ENCODE measurements at places on chromosomes 2 and 18.

DNA sequence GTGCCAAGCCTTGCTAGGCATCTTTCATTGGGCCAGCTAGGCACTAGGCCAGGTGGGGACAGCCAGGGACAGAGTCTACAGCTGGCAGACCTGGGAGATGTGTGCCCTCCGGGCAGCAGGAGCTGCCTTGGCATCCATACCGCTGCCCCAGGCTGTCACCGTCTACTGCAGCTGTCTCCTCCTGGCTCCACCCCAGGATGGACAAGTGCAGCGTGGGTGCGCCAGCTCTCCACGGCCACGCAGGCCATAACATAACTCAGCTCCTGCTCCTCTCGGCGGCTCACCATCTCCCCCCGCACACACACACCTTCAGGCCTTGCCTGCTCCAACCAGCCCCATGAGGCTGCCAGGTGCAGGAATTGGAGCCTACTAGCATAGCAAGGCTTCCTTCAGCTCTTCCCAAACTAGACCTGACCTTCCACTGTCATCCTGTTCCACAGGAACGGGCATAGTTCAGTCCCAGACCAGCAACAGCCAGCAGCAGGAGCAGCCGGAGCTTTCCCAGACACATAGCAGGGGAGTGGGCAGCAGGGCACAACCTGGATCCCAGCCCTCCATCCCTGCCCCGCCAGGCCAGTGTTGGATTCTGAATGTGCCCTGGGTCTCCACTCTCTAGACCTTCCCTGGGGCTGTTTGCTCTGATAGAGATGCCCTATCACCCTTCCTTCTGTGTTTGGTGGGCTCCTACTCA lies 2.5 kb upstream of the ADRA2B start:
- no peak for ATAC-seq

DNA sequence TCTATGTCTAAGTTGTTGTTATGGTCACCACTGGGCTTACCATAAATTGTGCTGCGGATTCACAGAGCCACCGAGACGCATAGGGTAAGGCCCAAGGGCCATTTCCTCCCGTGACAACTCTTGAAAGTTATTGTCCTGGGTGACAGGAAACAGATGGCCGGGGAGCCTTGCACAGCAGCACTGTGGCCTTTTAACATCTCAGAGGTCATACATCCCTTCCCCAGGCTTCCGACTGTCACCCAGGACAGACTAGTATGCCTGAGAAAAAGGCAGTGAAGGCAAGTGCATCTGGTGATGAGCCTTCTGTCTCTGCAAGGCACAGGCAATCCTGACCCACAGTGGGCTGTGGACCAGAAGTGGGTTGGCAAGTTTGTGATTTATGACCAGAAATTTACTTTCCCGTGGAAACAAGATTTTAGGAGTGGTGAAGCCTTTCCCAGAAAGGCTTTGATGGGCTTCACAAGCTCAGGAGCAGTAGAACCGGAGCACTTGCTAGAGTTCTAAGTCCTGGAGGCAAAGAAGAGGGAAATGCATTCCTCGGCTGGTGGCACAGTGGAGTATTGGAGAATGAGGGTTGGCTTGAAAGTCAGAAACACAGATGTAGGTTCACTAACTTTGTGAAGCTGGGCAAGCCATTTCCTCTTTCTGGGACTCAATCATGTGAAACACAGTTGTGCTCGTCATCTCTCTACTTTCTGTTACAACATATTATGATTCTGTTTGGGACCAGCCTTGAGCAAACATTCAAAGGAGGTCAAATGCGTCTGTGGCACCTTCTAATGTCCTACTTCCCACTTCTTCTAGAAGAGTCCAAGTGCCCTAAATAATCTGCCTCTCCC lies 2.0 kb upstream of the CAPN14 start:
- ATAC-seq, result peak; percentile 41

DNA sequence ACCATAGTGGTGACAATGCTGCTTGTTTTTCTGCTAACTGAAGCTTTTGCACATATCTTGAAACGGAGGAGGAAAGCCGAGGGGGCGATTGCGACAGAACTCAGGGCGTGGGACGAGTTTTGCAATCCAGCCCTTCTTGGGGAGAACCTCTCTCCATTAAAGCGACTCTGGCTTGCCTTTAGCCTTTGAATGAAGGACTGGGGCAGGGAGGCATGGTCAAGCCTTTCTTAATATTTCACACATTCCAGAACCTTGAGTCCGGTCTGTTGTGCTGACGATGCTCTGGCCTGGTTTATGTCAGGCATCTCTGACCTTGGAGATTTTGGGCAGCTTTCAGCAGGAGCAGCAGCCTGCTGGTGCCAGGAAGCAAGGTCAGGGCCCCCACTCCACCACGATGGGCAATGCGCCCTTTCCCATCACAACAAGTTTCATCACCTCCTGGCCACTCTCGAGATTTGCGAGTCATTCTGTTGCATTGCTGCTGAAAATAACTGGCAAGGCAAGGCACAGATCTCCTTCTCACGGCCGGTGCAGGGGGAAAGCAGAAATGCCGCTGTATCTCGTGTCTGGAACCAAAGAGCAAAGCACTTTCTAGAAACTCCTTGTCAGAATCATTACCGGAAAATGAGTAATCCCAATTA lies 10.8 kb downstream of the EMILIN2 start:
- ATAC-seq, result no peak

- ATAC-seq, result no peak
Observed at GRCh38 chr2:7429733-7430132, 512.5 kb downstream of the RNF144A start.

- ATAC-seq, result no peak
Observed at GRCh38 chr2:58106896-58107295, 60.3 kb downstream of the VRK2 start.

DNA sequence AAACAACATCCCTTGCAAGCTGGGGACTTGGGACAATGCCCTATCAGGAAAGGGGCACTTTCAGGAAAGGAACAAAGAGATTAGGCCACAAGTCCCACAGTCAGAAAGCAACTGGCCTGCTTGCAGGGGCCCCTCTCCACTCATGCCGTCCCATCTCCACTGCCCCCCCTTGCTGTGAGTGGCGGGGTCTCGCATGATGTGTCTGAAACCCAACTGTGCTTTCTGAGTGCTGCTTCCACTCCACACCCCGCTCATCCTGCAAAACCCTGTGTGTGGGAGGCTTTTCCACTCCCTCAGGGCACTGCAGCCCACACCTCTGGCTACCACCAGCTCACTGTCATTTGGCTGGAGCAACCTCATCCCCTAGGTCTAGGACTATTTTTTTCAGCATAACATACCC lies 7.9 kb downstream of the HS6ST1 start:
- no peak for ATAC-seq

DNA sequence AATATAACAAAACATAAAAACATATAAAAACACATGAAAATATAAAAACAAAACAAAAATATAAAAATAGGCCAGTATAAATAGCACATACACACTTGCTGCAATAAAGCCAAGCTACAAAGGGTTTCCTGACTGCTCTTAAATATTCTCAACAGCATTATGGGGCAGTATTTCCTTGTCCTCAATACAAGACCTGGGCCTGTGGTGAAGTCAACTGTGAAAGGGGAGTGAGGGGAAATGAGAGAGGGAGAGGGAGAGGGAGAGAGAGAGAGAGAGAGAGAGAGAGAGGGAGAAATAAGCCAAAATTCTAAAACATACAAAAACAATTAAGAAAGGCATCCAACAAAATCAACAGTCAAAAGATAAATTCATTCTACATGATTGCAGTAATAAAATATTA lies 82.6 kb upstream of the NEDD4L start:
- no peak for ATAC-seq

DNA sequence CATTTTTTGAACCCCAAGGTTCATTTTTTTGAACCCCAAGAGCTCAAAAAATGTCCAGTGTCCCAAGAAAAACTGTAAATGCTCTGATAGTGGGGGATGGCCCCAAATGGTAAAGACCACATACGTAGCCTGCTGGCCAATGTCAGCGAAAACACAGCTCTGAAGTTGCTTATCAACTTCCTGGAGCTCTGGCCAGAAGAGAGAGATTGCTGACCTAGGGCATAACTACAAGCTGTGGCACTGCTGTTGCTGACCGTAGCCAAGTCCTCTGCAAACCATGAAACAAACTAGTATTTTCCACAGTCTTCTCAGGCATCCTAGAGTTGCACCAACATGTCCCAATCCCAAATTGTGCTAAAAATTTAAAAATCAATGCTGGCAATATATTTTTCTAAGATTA lies 50.9 kb downstream of the REEP1 start:
- ATAC-seq, result no peak

GRCh38 chr2:67566285-67566684 lies 169.2 kb downstream of the ETAA1 start:
- ATAC-seq, result no peak

DNA sequence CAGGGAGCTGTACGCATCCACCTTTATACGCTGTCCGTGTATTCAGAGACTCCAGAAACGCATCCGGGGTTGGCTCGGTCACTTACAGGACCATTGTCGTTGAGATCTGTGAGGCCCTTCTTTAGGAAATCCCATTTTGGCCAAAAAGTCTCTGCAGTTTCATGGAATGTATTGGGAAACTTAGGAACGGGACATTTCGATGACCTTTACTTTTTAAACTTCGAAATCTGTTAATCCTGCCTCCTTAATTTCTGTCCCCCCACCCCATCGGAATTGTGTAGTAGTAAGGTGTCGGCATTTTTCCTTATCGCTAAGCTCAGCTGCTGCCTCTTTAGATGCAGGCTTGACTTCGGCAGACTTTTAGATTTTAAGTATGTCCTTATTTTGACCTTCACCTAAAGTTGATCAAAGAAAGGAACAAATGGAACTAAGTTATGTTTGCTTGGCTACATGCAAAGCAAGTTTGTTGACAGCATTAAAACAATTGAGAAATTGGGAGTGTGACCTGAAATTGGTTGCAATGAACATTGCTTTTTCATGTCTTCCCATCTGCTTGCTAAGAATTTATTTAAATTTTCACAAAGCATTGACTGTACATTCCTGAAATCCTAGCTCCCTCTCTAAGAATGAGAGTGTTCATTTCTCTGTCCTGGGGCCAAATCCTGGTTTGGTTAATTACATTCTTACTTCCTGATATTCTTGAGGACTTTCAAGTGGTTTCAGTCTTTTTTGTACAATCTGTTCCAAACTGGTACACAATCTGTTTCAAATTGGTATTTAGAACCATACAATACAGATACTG lies 884 bp upstream of the RAPH1 start:
- ATAC-seq, result no peak

DNA sequence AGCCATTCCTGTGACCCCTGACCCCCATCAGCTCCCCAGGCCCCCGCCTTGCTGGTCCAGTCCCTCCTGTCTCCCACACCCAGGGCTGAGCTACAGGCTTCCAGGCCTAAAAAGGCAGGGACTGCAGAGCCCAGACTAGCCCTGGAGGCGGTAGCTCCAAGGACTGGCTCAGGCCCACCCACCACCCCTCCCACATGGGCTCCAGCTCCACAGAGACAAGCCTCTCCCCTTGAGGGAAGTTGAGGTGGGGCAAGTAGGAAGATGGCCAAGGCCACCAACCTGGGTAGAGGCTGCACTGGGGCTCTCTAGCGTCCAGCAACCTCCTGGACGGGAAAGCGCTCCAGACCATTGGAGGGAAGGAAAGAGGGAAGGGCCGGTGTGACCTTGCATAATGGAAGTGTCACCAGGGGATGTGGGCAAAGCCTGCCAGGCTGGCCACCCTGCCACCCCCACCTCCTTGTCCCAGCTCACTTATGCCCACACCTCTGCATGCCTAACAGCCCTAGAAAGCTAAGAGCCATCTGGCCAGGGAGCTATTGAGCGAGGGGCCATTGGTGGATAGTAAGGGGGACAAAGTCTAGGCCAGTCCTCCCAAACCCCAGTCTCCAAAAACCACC lies 63.1 kb downstream of the TNS1 start:
- ATAC-seq, result no peak

DNA sequence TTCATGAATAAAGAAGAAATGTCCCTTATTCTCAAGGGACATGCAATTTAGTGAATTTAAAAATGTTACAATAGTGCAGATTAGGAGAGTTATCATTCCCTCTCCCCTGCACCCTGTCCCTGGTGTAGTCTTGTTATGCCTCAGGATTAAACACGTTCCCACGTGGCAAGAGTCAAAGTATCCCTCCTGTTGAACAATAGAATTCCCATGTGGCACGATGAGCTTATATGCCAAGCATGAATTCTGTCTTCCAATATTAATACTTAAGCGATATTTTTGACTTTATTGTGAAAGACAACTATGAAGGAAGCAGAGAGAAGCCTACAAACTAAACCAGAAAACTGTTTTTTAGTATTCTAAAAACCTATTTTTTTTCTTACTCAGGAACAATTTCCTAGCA lies 36.7 kb upstream of the SPAG16 start:
- no peak for ATAC-seq

DNA sequence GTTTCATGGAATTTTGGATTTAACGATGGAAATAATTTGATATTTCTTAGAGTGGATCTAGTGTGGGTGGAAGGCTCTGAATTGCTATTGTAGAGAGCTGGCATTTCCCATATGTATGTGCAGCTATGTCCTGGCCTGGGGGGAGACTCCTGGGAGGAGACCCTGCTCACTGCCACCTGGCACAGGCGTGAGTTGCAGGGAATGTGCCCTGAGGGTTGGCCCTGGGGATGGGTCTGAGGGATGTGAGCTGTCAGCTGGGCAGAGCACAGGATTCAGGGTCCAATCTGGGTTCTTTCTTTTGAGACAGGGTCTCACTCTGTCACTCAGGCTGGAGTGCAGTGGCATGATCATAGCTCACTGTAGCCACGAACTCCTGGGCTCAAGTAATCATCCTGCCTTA lies 120.2 kb downstream of the CLIP4 start:
- no peak for ATAC-seq

- no peak for ATAC-seq
Observed at GRCh38 chr2:169862816-169863215, 35.6 kb downstream of the UBR3 start.

DNA sequence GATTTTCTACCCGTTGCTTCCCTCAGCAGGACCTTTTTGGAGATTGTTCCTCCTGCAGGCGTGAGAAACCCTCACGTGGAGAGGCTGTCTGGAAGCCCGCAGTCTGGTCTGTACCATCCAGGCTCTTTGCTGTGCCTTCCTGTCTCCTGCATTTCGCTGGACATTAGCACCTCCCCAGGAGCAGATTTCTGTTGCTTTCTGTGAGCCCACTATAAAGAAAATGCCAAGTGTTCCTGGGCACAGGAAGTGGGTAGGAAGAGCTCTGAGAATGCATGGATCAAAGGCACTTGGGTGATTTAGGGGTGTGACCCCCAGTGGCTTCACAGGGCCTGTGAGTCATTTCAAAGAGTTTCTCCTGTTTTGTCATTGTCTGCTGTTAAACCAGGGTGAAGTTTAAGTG lies 27.3 kb downstream of the SPTBN1 start:
- no peak for ATAC-seq

- no peak for ATAC-seq
Observed at GRCh38 chr18:10067670-10068659, 154.1 kb downstream of the VAPA start.

DNA sequence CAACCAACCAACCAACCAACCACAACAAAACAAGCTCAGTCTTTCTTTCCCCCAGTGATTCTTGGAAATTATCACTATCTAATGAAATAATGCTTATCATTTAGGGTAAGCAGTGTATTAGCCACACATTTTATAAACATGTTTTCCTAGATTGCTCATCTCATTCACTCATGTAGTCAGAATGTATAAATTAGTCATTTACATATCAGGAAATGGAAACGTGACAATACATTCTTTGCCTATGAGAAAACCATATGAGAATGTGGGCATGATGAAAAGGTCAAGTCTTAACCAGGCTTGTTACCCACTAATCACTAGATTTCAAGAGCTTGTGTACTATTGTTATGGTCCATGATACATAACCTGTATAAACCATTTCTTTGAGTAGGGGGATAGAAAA lies 1583.4 kb upstream of the PIK3C3 start:
- ATAC-seq, result no peak

- no peak for ATAC-seq
Observed at GRCh38 chr2:10132043-10132575, 9.6 kb downstream of the RRM2 start.

- ATAC-seq, result no peak
Observed at GRCh38 chr2:13433954-13434353, 717.2 kb downstream of the TRIB2 start.

- no peak for ATAC-seq
Observed at GRCh38 chr2:111652681-111653080, 231.3 kb downstream of the ANAPC1 start.

Data from activated CD4-positive, CD25-positive, alpha-beta regulatory T cell treated with anti-CD3 and anti-CD28 coated beads, Interleukin-2, amount 50 U/mL, for 24 hours (primary cell).